ENCODE measurements at places on chromosomes 13 and 19.

- DNase-seq: no peak
These were observed 807.9 kb upstream of the ARGLU1 start for GRCh38 chr13:107375701-107376340.

- no peak for DNase-seq
These were observed 3.9 kb upstream of the MAB21L1 start for GRCh38 chr13:35480346-35480745.

- DNase-seq: no peak
These were observed 14.6 kb upstream of the DIAPH3 start for GRCh38 chr13:60178327-60178726.

- DNase-seq: no peak
These were observed 2.5 kb downstream of the ICAM5 start for GRCh38 chr19:10292206-10292788.

DNA sequence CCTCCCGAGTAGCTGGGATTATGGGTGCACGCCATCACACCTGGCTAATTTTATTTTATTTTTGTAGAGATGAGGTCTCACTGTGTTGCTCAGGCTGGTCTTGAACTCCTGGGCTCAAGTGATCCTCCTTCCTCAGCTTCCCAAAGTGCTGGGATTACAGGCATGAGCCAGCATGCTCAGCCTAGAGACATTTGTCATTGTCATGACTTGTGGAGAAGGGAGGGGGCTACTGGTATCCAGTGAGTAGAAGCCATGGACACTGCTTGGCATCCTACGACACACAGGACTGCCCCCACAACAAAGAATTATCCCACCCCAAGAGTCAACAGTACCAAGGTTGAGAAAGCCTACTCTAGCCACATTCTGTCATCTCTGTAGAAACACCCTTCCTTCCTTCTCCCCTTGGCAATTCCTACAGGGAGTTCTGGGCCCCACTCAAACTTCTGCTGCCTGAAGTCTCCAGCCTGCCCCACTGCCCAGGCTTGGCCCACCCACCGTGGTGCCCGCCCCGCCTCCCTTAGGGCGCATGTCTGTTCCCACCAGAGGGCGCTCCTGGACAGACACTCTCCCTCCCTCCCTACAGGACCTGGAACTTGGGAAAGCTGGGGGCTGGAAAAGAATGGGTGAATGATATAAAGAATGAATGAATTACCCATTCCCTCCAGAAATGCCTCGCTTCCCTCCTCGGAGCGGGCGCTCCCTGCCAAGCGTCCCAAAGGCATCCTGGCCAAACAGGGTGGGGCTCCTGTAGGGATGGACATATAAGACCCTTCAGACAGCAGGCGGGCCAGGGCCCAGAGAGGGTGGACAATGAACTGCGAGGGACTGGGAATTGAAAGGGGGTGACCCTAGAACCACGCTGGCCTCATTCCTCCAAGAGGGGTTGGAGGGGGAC lies 5.5 kb upstream of the EMP3 start:
- DNase-seq: peak; percentile 15

Data from GOT3 (cell line).